ENCODE measurements at places on chromosomes 13 and 19.

DNA sequence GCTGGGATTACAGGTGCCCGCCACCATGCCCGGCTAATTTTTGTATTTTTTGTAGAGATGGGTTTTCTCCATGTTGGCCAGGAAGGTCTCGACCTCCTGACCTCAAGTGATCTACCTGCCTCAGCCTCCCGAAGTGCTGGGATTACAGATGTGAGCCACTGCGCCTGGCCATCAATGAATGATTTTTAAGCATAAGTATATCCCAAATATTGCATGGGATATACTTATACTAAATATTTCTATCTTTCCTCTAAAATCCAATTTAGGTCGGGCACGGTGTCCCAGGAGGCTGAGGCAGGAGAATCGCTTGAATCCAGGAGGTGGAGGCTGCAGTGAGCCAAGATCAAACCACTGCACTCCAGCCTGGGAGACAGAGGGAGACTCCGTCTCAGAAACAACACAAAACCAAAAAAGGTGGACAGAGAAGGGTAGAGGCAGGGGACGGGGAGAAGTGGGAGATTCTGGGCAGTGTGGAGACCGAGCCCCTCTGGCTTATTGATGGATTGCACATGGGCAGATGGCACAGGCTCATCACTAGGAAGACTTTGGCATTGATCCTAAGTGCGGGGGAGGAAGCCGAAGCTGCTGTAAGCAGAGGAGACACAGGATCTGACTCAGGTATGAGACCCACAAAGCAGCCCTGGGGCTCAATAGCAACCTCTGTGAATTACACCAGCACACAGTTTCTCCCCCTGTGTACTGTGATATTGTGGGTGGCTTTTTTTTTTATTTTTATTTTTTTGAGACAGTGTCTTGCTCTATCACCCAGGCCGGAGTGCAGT lies 13.5 kb downstream of the ARRDC5 start:
- DNase-seq: peak; percentile 35

DNA sequence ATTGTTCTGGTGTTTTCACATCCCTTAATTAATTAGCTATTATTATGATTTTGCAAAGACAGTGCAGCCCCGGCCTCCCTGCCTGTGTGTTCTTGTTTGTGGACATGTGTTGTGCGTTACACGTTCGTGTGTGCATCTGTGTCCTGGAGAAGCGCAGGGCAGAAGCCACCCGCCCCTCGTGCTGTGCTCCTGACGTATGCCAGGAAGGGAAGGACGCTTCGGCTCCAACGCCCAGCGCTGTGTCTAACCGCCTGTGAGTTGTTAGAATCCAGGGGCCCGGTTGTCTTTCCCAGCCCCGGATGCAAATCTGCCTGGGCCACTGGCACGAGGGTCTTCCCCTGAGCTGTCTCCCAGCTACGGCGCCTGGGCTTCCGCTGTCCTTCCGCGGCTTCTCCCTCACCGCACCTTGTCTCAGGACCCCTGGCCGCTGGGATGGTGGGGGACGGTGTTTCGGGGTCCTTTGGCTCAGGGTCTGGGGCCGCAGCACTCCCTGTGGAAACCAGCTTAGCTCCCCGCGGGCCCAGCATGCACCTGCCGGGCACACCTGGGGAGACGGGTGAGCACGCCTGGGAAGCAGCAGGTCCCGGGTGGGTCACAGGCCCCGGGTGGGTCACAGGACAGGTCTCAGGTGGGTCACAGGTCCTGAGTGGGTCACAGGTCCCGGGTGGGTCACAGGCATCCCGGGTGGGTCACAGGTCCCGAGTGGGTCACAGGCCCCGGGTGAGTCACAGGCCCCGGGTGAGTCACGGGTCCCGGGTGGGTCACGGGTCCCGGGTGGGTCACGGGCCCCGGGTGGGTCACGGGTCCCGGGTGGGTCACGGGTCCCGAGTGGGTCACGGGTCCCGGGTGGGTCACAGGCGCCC lies 51.5 kb downstream of the GAS6 start:
- no peak for DNase-seq

GRCh38 chr13:59356607-59357006 lies 807.1 kb downstream of the DIAPH3 start:
- DNase-seq: peak; percentile 95

GRCh38 chr19:17841371-17841809 lies 6.4 kb downstream of the JAK3 start:
- DNase-seq: no peak

All from lung microvascular endothelial cell (primary cell).